ENCODE measurements at places on chromosomes 3 and 15.

DNA sequence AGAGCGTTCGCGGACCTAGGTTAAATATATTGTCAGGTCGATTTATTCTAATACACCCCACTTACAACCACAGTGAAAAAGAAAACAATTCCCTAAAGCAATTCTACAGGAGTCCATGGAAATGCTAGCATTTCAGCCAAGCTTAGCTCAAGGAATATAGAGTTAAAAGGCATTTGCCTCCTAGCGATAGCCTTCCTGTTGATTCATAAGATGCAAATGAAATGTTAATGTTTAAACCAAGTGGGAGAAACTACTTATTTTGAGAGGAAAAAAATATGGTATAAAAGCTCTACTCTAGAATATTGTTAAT lies 1.7 kb upstream of the ALCAM start:
- DNase-seq: no peak

DNA sequence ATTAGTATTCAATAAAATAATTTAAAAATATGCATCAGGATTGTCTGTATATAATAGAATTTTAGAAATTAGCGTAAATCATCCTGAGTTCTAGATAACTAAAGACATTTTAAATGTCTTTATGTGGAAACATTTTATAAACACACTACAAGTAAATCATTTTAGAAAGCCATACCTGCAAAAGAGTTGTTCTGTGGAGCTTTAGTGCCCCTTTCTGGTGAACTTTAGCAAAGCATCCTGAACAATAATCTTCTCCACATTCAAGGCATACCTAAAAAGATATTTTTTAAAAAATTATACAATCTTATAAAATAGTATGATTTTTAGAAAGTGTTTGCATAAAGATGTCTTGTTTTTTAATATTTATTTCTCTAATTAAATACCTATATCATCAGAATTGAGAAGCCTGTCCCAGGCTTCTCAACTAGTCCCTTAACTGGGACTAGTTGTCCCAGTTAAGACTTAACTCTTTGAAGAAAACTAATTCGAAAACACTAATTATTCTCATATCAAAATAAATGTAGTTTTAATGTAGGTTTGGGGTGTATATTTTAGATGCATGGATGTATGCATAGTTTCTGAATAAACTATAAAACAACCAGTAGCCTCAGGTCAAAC lies 29.7 kb downstream of the ZBBX start:
- no peak for DNase-seq

DNA sequence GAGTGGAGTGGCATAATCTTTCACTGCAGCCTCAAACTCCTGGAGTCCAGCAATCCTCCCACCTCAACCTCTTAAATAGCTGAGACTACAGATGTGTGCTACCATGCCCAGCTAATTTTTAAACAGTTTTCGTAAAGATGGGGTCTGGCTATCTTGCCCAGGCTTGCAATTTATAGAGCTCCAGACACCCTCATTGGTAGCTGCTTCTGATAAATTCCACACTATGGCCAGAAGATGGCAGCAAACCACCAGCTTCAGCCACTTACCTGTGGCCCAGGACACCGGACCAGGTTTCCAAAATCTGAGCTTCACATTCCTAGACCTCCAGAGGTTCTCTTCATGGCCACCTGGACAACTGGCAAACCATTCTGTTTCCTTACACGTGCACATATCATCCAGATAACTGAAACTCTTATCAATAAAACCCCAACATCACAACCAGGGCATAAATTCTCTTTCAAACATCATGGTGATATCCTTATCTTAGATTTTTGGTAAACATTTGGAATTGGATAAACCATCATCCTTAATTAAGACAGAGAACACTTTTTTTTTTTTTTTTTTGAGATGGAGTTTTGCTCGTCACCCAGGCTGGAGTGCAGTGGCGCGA lies 28.9 kb downstream of the FBXW12 start:
- DNase-seq: peak; percentile 42

- no peak for DNase-seq
Observed at GRCh38 chr15:71951134-71951533, 140.8 kb downstream of the NR2E3 start.

DNA sequence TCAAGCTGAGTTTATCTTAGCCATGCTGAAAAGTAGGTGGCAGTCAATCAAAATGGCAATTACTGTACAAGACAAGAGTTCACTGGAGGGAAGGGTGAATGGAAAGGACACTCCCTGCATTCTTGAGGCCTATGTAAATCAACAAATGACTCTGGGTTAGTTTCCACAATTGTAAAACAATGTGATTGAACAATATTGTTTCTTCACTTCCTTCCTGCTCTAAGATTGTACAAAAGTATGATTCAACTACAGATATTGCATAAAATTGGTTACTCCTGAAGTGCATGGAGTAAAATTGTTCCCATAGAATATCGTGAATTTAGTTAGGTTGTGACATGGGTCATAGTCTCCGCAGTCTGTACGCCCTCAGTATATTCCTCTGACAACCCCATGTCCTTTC lies 277.6 kb downstream of the LPP start:
- no peak for DNase-seq

GRCh38 chr3:98903099-98903498 lies 1.6 kb upstream of the DCBLD2 start:
- no peak for DNase-seq

DNA sequence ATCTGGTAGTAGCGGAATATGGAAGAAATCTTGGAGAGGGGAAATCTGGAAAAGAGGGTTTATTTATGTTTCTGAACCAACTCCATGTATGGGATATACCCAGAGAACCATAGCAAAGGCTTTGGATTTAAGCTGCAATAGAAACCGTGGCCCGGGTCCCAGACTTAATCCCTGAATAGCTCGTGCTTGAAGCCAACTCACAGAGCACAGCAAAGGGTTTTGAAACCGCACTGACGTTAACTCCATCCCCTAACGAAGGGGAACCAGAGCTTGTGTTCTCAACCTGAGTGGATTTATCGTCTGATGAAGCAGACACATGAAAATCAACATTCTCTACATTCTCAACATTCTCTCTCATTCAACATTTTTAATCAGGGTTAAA lies 154.6 kb downstream of the APBA2 start:
- no peak for DNase-seq

DNA sequence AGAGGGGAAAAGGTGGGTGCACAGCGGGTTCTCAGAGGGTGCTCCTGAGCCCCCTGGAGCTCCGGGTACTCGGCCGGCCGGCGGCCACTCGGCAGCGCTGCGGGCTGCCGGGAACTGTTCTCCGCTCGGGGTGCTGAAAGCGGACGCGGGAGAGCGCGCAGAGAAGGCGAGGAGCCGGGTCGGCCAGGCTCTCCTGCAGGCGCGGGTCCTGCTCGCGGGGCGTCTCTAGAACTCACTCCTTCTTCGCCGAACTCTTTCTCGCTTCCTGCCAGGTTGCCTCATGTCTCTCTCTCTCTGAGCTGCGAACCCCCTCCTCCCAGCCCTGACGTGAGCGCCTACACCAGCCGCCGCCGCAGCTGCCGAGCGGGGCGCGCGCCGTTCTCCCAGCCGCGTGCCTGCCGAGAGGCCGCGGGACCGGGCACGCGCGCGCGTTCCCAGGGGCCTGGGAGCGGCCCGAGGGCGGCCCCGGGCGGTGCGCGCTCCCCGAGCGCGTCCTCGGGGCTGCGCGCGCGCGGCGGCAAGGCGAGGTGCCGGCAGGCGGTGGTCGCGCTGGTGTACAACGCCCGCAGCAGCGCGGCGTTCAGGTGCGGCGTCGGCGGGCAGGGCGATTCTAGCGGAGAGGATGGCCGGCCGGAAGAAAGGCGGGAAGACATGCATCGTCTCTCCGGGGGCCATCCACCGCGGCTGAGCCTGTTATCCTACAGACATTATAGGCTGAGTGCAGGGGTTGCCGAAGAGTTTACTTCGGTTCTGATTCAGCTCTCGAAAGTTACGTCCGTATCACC lies at the start of gene PEX5L:
Gene PEX5L, minus strand, starts transcription at position 267 of the 785 bp plus-strand sequence. CDS start 338 bp downstream, outside the sequence.
- DNase-seq: no peak

GRCh38 chr3:12294885-12295580 lies 6.2 kb downstream of the PPARG start:
- DNase-seq: no peak

GRCh38 chr3:160472344-160472743 lies 22.8 kb upstream of the TRIM59 start:
- no peak for DNase-seq
